NCI-H187 (cell line): ENCODE measurements at places on chromosomes 11 and 22.
A peak's percentile ranks its signal among the peaks of the same experiment; 100 is the strongest.

DNA sequence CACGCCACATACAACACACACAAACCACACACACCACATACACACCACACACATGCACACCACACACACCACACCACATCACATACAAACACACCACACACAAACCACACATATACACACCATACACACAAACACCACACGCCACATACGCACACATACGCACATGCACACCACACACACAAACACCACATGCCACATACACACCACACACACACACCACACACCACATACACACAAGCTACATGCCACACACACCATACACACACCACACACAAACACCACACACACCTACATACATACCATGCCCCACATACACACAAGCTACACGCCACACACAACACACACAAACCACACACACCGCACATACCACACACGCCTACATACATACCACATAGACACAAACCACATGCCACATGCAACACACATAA, 15.7 kb upstream of the TH start:
- DNase-seq = no peak

DNA sequence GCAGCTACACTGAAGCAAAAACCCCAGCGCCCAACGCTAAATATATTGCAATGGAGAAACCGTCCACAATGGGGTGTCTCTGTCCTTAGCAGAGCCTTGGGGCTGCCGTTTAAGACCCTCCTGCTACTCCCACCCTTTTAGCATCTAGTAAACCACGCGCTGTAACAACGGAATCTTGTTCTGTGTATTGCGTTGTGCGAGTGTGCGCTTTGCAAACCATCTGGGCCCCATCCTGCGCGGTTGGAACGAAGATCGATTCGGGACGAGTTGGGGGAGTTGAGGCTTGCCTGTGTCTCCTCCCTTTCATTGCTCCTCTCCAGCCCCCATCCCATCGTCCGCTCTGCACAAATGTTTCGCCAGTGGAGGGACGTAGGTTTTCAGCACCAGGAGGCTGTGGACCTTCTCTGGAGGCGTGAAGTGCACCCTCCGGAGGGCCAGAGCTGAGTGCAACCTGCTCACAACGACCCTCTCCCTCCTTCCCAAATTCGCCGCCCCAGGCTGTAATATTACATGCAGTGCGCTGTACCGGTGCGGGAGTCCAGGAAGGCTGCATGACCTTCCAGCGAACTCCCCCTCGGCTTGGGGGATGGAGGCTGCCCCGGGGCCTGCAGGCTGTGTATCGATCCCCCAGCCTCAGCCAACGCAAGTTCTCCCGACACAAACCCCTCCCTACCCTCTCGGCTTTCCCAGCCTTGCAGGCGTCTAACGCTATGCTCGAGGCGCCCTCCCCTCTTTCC, 1.6 kb upstream of the KMT2A start:
- DNase-seq = no peak

DNA sequence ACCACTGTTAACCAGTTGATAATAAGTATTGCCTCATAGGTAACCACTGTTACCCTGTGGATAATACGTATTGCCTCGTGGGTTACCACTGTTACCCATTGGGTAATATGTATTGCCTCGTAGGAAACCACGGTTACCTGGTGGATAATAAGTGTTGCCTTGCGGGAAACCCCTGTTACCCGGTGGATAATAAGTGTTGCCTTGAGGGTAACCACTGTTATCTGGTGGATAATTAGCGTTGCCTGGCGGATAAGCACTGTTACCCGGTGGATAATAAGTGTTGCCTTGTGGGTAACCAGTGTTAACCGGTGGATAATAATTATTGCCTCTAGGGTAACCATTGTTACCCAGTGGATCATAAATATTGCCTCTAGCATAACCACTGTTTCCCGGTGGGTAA, 27.3 kb upstream of the NXPE4 start:
- DNase-seq = no peak

GRCh38 chr11:1503708-1504104, 17.1 kb upstream of the MOB2 start:
- DNase-seq = no peak

DNA sequence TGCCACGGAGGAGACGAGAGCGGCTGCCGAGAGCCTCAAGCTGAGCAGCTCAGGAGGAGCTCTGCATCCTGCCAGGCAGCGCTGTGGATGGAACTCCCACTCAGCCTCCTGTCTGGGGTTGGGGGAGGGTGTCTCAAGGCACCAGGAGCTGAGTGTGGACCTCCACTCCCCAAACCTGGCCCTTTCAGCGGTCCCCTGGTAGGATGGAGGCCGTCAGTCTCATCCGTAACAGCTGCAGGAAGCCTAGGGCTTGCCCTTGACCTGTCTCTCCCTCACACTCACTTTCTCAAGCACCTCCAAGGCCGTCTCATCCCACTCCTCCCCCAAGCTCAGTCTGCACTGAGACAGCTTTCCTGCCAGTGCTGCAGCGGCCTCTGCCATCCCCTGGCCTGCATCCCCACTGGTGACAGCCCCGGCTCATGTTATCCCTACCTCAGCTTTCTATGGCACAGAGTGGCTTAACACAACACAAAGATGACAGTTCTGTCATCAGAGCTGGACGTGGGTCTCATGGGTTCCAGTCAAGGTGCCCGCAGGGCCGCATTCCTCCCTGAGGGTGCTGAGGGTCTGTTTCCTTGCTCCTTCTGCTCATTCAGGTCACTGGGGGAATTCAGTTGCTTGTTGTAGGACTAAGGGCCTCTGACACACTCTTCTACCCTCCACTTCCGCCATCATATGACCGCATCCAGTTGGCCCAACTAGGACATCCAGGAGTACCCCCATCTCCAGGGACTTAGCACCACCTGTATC, 341.9 kb upstream of the B3GAT1 start:
- DNase-seq = no peak

DNA sequence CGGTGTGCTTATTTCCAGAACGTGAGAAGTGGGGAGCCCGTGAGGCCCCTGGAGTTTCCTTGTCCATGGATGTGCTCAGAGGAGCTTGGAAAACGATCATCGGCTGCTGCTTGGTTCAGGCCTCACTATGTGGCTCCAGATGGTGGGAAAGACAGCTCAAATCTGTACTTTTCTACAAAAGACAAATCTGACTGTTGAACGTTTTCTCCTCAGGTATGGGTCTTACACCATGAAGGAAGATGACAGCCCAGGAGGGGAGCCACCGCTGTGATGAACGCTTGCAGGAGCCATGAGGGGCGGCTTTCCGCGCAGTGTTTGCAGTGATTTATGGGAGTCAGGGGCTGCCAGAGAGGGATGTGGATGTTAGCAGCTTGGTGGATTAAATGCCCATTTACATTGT, 109.4 kb upstream of the E2F8 start:
- DNase-seq = no peak

GRCh38 chr11:12854829-12855228, 154.3 kb upstream of the RASSF10 start:
- no peak for DNase-seq

DNA sequence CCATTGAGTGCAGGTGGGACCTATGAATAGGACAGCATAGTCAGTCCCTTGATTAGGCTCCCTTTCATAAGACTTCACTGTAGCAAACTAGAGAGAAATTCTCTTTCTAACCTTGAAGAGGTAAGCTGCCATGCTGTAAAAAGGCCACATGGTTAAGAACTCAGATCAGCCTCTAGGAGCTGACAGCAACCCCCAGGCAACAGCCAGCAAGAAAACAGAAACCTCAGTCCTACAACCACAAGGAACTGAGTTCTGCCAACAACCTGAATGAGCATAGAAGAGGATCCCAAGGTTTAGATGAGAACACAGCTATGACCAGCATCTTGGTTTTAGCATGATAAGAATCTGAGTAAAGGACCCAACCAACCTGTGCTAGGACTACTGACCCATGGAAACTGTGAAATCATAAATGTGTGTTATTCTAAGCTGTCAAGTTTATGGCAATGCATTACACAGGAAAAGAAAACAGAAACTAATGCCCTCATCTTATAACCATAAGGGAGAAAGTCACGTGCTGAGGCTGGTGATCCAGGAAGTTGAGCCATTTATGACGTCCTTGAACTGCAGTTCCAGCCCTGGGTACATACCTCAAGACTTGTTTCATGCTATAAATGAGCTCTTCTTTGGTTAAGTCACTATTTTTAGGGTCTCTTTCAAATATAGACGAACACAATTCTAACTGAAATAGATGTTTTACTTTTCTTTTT, 43.3 kb downstream of the RAB38 start:
- no peak for DNase-seq

DNA sequence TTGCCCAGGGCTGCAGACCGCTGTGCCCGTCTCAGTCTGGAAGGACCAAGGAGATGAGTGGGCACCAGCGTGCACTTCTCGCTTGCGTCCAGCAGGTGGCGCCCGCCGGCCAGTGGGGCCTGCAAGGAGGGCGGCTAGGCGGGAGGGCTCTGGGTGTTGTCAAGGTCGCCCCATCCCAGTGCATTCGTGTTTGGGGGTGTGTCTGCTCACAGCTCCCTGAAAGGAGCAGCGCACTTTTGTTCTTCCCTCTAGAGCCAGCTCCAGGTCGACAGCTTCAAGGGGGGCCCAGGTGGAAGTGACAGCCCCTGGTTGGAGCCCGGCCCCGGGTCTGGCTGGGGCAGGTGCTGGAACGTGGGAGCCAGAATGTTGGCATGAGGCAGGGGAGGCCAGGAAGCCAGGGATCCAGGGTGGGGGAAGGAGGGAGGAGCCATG, 23.4 kb upstream of the MPPED1 start:
- peak; percentile 34 for DNase-seq

GRCh38 chr11:18669219-18669596, 29.4 kb upstream of the TMEM86A start:
- no peak for DNase-seq

DNA sequence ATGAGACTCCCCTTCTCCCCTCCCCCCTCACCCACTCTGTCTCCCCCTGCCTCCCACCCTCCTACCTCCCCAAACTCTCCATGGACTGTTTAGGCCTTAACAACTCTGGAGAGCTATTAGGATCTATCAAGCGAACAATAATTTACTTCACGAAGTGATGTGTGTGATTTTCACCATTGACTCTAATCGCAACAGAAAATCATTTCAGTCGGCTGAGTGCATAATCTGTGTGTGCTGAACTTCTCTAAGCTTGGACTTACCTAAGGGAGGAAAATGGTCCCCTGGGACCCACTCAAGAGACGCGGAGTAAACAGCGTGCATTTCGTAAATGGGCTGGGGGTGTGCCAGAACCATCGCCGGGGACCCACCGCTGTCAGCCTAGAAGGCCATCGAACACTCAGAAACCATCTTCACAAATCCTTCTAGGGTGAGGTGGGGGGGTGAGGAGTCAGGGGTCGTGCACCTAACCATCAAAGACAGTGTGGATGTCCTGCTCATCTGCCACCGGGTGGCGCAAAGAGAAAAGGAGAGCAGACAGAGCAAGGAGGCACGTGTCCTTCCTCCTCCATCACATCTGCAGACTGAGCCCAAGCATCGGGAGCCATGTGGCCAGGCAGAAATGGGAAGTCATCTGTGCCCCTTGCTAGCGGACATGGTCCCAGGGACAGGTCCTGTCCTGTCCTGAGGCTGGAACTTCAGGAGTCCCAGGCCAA, 62.1 kb upstream of the NUP50 start:
- no peak for DNase-seq

- no peak for DNase-seq
These were observed 254.0 kb upstream of the CCDC90B start for GRCh38 chr11:83540112-83540675.
